ENCODE measurements at places on chromosomes 11 and 22.
A peak's percentile ranks its signal among the peaks of the same experiment; 100 is the strongest.

- no peak for DNase-seq
Observed at GRCh38 chr11:58963551-58964104, 24.3 kb downstream of the GLYATL1 start.

DNA sequence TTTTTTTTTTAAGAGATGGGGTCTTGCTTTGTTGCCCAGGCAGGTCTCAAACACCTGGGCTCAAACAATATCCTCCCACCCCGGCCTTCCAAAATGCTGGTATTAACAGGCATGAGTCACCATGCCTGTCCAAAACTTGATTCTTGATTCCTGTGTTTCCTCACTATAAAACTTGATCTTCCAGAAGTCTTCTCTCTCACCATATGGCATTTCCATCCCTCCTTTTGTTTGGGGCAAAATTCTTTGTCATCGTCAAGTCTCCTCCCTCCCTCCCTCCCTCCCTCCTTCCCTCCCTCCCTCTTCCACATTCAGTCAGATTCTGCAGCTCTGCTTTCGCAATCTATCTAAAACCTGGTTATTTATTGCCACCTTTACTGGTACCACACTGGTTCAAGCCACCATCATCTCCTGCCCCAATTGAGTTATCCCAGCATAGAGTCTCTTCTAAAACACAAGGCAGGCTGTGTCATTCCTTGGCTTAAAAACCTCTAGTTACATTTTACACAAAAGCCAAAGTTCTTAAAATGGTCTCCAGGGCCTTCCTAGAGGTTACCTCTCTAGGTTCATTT is 65.0 kb upstream of the HORMAD2 start:
- no peak for DNase-seq

DNA sequence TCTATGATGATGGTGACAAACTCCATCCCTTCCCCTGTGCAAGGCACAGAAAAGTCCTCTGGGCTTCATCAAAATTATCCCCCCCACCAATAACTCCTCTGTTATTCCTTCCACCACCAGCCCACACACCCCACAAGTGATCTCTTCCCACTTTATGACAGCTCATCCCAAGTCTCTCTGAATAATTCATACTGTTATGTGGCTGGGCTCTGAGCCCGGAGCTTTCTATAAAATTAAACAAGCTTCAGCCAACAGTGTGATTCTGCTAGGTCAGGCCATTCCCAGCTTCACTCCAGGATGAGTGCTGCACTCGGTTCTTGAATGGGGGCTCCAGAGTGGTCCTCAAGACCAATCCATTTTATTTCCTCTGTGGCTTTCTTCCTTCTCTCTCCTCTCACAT is 83.0 kb downstream of the INSC start:
- no peak for DNase-seq

GRCh38 chr11:121696931-121697670 is 244.3 kb upstream of the SORL1-AS1 start:
- no peak for DNase-seq

DNA sequence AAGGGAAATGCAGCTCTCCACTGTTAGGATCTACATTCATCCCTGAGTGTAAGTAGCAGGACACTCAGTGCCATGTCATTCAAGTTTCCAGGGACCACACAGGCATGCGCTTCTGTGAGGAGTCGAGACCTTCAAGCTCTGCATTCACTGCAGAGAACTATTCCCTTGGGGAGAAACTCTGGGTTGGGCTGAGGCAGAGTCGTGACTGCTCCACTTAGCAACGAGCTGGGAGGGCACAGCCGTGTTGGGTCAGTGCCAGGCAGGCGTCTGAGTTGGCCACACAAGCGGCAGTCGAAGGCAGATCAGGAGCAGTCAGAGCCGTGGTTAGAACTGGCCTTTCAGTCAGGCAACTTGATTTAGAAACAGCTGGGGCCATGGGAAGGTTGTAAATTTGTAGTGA is 14.7 kb downstream of the MPEG1 start:
- no peak for DNase-seq

DNA sequence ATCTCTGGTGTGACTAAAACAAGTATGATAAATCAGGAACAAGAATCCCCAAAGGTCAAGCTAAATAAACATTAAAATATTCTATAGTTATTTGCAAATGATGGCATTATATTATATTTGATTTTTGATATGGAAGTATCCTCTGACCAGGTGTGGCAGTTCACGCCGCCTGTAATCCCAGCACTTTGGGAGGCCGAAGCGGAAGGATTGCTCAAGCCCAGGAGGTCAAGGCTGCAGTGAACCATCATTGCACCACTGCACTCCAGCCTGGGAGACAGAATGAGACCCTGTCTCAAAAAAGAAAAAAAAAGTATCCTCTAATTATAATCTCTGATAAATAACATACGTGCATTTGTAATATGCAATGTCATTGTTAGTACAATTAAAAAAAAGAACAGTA is 6.6 kb upstream of the POU2AF3 start:
- no peak for DNase-seq

GRCh38 chr22:48808038-48808960 is 1019.4 kb downstream of the BRD1 start:
- no peak for DNase-seq

- no peak for DNase-seq
Observed at GRCh38 chr11:73236205-73236765, 18.2 kb downstream of the P2RY2 start.

- DNase-seq, result no peak
Observed at GRCh38 chr11:116100016-116100415, 595.8 kb upstream of the CADM1 start.

GRCh38 chr11:116707161-116707629 is 65.6 kb downstream of the BUD13 start:
- no peak for DNase-seq

DNA sequence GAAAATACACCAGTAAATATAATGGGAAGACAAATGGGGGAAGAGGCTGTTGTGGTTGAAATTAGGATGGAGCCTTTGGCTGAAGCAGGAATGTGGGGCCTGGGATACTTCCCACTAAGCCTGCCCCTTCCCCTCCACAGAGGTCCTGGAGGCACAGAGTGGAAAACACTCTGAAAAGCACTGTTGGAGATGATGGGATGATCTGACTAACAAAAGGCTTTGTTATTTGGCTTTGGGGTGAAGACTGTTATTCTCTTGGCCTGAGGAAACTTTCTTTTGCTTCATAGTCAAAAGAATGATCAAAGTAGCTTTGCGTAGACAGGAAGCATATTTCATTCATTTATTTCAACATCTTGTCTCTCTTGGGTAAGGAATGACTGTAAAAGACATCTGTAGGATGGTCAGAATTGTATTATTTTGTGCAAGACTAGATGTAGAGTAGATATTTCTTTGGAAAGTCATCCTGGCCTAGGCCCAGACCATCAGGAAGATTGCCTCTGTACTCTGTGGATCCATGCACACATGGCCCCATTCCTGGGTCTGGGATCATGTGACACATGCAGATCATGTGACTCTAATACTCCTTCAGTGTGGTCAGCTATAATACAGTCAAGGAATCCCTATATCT is 111.4 kb downstream of the SPON1 start:
- no peak for DNase-seq

DNA sequence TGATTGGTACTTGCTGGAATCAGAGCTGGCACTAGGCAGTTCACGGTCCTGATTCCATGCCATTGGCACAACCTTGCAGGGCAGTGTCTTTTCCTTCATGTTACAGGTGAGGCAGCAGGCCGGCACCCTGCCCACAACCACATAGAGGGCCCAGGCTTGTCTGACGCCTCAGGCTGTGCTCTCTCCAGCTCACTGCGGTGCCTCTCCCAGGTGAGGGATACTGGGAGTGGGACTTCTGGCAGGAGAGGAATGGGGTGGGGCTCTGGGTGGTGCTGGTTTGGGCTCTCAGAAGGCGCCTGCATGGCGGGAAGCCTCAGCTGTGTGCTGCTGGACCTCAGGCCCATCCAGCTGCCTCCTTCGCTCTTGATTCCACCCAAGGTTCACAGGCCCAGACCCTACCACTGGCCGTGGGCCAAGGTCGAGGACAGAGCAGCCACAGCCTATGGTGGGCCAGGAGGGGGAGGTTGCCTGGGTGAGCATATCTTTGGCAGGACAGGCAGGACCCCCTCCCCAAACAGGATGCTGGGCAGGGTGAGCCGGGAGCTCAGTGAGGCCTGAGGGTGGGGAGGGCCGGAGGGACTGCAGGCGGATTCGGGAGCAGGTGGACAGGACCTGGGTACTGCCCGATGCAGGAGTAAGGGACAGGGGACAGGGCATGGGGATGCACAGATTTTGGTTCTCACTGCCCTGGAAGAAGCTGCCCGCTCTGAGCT is 7.0 kb upstream of the MPPED1 start:
- DNase-seq, result no peak

DNA sequence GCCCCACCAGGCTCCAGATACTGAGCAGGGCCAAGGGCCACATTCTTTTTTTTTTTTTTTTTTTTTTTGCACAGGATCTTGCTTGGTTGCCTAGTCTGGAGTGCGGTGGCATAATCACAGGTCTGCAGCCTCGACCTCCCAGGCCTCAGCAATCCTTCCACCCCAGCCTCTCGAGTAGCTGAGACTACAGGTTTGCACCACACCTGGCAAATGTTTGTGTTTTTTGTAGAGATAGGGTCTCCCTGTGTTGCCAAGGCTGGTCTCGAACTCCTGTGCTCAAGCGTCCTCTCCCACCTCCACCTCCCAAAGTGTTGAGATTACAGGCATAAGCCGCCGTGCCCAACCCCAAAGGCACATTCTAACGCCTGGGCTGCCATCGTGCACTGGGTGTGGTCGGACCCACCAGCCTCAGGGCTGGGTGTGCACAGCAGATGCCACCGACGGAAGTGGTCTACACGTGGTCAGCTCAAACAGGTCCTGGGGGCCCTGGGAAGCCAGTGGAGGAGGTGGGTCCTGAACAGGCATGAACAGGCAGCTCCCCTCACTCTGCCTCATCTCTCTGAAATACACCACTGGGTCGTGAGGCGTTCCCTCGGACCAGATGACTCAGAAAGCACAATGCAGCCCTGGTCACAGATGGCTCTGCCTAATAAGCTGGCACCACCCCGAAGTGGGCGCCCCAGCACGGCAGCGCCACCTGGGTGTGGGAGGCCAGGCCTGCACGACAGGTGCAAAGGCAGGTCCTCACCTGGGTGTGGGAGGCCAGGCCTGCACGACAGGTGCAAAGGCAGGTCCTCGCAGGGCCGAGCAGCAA is 5.1 kb upstream of the B4GALNT4 start:
- peak; percentile 78 for DNase-seq

GRCh38 chr22:40504285-40505249 is 132.0 kb downstream of the MRTFA start:
- no peak for DNase-seq

DNA sequence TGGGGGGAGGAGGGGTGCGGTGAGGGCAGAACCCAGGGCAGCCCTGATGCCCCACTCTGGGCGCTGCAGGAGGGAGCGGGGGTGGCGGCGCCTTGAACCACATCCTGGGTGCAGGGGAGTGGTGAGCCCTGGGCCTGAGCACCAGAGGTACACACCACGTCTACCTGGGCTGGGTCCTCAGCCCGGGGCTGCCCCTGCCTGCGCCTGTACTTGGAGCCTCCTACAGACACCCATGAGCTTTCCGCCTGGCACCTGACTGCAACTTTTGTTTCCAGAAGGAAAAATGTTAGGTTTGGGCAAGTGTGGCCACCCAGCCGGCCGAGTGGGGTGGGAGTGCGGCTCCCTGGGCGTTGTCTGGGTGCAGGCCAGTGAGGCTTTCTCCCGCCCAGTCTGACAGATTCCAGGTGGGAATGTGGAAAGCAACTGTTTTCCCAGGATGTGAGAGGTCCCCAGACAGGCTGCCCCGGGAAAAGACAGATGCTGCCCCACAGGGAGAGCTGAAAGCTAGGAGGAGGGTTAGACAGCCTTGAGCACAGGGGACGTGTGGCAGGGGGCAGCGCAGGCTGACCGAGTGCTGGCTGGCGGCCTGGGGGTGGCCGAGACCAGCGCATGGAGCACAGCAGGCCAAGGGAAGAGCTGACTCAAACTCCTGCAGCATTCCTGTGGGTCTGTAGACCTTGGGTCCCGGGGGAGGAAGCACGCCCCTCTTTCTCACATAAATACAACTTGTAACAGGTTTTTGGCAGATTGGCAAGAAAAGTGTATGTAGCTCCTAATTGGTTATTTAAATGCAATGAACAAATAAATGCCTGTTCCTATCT is 44.1 kb downstream of the GNB1L start:
- peak; percentile 36 for DNase-seq

DNA sequence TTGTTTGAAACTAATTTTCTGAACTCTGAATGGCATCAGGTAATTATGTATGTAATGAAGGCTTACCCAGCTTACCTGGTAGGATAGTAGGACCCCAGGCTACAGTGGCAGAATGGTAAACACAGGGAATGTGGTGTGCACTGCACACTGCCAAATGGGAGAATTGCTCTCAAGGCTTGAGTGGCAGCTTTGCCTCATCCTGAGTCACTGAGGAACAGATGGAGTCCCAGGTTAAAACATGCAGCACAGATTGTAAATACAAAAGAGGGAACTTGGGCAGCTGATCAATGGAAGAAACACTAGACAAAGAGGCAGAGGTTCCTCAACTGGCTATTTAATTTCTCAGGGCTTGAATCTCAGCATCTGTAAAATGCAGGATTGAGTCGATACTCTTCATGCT is 24.4 kb downstream of the GPR83 start:
- no peak for DNase-seq

GRCh38 chr11:23778971-23779370 is 717.9 kb upstream of the LUZP2 start:
- DNase-seq, result no peak

- no peak for DNase-seq
Observed at GRCh38 chr11:33651990-33652389, 48.6 kb downstream of the C11orf91 start.

DNA sequence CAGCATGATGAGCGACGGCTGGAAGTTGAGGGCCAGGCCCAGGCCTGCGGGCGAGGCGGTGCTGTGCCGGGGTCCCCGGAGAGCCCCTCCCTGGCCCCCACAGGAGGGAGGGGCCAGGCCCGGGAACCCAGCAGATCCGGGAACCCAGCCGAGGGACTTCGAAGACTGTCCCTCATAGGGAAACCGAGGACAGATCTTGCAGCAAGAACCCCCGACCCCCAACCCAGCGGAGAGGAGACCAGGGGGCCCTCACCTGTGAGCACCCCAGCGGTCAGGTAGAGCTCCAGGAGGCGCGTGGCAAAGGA is 2.4 kb downstream of the SLC16A8 start:
- no peak for DNase-seq

DNA sequence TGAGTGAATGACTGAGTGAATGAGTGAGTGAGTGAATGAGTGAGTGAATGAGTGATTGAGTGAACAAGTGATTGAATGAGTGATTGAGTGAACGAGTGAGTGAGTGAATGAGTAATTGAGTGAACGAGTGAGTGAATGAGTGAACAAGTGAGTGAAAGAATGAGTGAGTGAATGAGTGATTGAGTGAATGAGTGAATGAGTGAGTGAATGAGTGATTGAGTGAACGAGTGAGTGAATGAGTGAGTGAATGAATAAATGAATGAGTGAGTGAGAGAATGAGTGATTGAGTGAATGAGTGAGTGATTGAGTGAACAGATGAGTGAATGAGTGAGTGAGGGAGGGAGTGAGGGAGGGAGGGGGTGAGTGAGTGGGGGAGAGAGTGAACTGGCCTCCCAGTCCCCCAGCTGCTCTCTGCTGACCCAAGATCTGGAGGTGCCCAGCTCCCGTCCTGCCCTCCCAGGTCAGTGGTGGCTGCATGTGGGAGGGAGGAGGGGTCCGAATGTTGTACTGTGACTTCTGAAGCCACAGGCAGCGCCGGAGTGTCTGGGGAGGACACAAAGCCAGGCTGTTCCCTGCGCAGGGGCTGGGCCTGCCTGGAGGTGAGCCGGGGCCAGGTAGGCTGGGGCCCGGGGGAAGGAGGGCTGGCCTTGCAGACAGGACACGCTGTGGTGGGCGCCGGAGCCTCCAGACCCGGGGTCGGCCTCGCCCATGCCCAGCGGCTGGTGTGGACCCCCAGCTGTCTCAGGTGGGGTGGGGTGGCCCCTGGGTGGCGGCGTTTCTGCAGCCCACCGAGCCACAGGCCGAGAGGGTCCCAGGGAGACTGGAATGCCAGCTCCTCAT is 17.8 kb upstream of the PIM3 start:
- peak; percentile 27 for DNase-seq

Measured in activated CD4-positive, alpha-beta T cell treated with anti-CD3 and anti-CD28 coated beads for 36 hours (primary cell).